ENCODE measurements at places on chromosomes 1 and 21.

- peak; percentile 66 for DNase-seq
These were observed at the start of gene TDRD5 for GRCh38 chr1:179591592-179592580. Gene TDRD5 (plus strand): TSS chr1:179591832. CDS start chr1:179592616, 784 bp downstream.

GRCh38 chr1:8026153-8026975 lies at the start of gene ERRFI1:
Gene ERRFI1 (minus strand): TSS chr1:8026309. CDS start chr1:8015619, 10,690 bp downstream.
- DNase-seq, result peak; percentile 97

GRCh38 chr1:213374369-213374768 lies 323.3 kb downstream of the RPS6KC1 start:
- DNase-seq, result peak; percentile 93

DNA sequence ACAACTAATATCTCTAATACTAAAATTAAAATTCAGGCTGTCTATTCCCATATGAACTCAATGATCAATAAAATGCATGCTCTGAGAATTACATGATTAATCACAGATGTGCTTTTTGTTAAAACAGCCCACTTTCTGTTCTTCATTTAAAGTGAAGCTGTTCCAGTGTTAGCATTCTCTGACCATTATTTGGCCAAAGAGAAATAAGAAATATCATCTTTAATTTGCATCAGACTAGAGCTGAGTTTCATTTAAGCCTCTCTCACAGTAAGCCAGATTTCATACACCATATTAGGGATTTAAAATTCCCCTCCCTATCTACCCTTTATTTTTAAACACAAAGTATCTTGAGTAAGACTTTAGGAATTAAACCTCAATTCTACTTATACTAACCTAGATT lies 261.6 kb downstream of the TPR start:
- peak; percentile 38 for DNase-seq

DNA sequence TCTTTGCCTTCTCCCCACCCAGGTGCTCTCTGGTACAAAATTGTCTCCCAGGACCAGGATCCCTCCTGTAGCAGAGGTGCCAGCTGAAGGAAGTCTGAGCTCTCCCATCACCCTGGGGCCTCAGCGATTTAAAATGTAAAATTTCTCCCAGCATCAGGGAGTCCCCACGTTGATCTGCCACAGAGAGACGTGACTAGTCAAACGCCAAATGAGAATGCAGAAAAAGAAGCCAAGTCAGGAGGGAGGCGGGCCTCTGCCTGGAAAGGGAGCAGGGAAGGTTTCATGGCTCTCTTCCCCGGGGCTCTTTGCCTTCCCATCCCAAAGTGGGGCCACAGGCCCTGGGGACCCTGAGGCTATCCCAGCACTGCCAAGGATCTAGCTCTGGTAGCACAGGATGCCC lies 40.0 kb upstream of the USP1 start:
- DNase-seq, result no peak

- DNase-seq, result peak; percentile 97
These were observed 972 bp downstream of the PGBD2 start for GRCh38 chr1:248906753-248907661.

GRCh38 chr1:154994591-154994990 lies 1.2 kb downstream of the LENEP start:
- DNase-seq, result no peak

GRCh38 chr1:51421964-51422363 lies 91.6 kb upstream of the TTC39A start:
- peak; percentile 92 for DNase-seq

DNA sequence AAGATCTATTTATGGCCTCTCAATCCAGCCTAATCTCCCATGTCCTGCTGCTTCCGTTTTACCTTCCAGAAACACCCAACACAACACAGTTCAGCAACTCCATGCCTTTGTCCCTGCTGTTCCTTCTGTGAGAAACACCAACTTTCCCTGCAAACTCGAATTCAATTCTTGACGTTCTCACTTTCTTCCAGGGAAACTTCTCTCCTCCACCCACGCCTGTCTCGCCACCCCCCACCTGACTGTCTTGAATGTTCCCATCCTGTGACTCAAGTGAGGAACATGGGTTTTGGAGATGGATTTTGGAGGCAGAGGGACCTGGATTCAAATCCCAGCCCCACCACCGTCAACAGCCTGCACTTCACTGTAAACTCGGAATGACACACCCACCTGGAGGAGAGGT lies 44.8 kb downstream of the GRHL3 start:
- DNase-seq, result no peak

DNA sequence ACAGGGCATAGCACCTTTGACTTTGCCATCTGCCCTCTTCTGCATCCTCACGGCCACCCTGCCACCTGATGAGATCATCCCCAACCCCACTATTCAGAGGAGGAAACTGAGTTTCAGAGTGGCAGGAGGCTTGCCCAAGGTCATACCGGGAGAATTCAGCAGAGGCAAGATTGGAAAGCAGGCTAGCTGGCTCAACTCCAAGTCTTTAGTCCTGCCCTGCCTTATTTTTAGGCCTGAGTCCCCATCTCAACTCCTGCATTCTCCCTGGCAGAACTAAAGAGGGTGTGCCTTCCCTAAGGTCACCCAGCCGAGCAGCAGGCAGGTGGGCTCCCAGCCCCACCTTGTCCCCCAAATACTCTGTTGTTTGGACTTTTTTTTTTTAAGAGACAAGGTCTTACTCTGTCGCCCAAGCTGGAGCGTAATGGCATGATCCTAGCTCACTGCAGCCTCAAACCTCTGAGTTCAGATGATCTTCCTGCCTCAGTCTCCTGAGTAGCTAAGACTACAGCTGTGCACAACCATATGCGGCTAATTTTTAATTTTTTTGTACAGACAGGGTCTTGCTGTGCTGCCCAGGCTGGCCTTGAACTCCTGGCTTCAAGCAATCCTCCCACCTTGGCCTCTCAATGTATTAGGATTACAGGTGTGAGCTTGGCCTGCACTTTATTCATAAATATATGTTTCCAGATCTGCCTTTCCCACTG lies 13.8 kb upstream of the FGR start:
- no peak for DNase-seq

GRCh38 chr1:199297174-199297573 lies 658.3 kb downstream of the PTPRC start:
- DNase-seq, result no peak
